DND-41 (cell line): ENCODE measurements at places on chromosomes 3 and 15.

DNA sequence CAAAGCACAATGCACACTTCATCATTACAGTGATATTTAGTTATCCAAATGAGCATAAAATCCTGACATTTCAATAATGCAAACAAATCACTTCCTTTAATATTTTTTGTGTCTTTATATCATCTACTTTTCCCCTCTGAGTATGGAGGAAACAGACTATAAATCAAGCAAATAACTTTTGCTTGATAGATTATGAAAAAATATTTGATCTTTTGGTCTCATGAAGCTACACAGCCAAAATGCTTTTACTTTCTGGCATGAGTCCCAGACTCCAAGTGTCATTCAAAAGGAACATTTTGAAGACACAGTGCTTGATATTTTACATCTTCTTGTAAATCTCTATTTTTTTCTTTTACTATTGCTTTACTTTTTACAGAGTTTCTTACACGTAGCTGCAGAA is 215.3 kb upstream of the ROBO1 start:
- no peak for DNase-seq

DNA sequence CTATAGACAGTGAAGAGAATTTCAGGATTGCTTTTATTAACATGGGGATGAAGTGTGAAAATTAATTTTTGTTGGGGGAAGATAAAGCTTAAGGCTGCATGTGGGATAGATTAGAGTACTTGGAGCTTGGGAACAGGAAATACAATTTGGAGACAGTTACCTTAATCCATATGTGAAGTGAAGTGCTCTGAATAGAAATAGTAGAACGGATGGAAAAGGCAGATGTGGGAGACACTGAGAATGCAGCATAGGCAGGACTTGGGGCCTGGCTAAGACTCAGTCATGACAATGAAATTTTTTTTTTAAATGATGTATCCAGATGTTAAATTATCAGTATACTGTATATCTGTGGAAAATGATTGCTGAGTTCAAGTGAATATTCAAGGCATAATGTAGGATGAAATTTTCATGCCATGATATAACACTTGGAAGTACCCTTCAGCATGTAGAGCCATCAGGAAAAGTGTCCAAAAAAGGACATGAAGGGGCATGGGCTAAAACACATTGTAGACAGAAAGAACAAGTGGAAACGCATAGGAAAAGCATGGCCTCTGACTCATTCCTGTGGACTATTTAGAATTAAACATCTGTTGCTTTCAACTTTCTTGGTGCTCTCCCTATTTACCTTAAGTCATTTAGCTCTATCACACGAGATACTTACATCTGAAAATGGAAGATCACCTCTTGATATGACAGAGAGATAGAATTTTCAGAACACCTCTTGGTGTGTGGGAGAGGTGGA is 134.8 kb downstream of the RBMS3 start:
- DNase-seq = no peak

DNA sequence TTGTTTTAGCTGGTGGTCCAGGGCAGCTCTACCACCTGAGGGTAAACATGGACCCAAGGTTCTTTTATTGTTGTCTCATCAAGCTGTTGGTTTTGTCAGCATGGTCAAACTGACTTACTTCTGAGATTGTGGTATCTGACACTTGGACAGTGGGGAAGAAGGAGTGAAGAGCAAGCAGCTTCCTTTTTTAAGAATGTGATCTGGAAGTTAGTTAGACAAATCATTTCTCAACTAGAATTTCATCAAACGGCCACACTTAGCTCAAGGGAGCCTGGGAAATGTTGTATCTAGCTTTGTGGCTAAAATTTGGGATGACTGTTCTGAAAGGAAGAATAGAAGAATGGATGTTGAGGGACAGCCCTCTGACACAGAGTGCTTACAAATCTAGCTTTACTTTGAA is 215.2 kb downstream of the ZNF621 start:
- DNase-seq = no peak

DNA sequence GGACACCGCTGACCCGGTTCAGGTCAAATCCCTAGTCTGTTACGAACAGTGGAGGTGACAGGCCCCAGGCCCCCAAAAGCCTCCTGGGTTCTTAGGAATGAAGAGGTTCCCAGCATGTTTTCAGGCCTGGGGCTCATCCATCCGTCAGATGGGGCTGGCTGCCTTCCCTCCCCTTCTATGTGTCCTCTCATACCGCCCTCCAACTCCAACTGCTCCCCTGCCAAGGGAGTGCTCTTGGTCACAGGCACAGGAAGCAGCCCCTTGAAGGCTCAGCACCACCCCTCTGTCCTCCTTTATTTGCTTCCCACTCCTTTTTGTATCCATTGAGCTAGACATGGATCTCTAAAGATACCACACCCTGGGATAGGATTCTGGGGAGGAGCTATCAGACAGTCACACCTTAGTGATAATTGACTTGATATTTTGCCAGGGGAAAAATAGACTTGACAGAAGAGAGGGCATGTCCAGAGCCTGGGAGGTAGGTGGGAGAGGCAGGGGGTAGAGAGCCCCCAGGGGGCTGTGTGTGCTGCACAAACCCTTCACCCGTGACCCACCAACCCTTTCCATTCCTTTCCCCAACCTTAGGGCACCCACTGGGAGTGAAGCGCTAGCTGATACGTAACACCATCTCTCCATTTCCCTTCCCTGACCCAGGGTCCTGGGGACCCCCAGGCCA is 10.7 kb upstream of the CSPG4 start:
- no peak for DNase-seq

DNA sequence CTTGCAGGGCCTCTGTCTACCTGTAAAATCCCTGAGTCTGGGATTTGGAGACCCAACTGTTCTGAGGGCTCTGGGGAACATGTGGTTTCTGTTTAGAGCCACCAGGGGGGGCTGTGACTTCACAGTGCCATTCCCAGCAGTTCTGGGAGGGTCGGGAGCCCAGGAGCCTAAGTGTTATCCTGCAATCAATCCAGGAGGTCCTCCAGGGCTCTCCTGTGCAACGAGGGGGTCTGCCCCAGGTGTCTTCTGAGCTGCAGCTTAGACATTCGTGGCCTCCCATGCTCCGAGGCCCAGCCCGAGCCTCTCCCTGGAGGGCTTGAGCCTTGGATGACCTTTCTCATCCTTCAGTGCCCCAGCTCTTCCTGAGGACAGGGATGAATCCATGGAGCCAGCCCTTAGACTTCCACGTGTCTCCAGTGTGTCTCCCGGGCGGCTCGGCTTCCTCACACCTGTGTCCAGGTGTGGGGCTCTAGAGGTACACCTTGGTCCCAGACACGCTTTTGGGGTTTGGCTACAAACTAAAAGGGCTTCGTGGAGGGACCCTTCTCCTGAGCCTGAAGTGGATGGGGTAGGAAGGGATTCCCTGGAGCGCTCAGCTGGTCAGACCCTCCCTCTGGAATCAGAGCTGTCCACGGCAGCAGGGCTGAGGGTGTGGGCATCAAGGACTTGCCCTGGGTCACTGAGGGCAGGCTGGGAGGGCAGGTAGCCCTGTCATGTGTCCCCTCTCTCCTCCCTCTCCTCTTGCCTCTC is 20.3 kb upstream of the ABTB1 start:
- peak; percentile 50 for DNase-seq

- no peak for DNase-seq
Observed at GRCh38 chr3:20588781-20589180, 402.8 kb upstream of the SGO1 start.

GRCh38 chr15:32867313-32867626 is 149.5 kb downstream of the GREM1 start:
- DNase-seq = no peak

DNA sequence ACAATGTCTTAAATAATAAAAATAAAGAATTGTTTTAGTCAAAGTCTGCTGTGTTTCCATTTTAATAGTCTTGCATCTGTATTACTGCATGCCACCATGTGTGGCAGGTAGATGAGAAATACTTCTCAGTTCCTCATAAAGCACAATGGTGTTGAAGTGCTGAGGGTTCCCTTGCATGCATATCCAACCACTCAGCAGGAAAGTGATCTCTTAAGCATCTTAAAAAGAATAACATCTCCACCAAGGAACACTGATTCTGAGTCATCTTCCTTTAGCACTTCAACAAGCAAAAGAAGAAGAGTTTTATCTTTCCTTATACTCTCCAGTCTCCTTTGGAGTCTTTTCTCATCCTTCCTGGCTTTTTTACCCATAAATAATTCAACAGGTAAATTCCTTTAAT is 602.0 kb downstream of the TBL1XR1 start:
- DNase-seq = no peak

GRCh38 chr15:66594344-66594743 is 28.5 kb upstream of the LCTL start:
- no peak for DNase-seq

DNA sequence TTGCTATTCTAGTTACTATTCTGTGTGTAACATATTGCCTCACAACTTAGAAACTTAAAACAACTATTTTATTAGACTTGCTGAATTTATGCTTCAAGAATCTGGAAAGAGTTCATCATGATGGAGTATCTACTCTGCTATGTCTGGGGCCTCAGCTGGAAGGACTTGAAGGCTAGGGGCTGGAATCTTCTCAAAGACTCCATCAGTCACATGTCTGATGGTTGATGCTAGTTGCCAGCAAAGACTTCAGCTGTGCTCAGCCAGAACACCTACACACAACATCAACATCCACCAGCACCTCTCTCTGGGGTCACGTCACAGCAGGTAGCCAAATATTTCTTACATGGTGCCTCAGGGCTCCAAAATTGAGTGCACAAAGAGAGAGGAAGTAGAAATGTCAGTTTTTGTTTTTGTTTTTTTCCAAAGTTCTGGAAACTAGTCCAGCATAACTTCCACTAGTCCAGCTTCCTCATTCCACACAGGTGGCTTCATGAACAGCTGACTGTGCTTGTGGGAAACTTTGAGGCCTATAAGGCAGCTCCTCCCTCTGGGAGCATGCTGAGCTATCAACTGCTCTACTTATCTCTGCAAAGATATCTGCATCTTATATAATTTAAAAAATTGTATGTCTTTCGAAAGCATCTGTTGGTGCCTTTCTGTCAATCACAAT is 325.4 kb upstream of the AGTR1 start:
- no peak for DNase-seq

DNA sequence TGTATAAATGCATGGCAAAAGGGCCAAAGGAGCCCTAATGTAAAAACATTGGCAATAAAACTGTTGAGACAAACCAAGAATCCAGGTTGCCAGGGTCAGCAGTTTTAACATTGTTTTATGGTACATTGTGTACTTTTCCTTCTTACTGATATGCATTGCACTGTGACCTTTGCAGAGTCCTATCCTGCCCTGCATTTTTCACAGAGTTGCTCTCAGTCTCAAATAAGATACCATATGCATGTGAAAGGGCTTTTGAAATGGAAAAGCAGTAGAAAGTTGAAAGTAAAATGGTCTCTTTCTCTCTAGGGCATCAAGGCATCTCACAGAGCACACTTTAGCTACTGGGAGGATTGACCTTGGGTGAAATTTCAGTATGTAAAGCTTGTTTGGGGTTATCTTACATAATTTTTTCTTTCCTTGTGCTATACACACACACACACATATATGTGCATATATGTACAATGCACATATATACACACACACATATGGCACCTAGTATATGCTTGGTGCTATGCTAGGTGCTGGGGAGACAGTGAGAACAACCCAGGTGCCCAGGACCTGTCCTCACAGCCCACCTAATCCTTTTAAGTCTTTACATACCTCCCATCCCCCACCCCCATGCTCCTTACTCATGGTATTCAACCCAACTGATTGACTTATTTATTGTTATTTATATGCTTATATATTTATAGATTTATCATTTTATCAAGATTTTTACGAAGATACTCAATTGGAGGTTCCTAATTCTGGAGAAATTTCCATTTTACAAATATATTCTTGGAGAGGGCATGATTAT is 1.2 kb upstream of the PPP2R3A start:
- DNase-seq = no peak

- DNase-seq = no peak
Observed at GRCh38 chr3:53846134-53846850, at the start of the genes CHDH and IL17RB. Gene CHDH, minus strand, starts transcription at chr3:53846419. Its CDS starts 22,411 bp downstream, at chr3:53824008. Gene IL17RB, plus strand, starts transcription at chr3:53846568. Its CDS starts 21 bp downstream, at chr3:53846589.

GRCh38 chr3:166451997-166452396 is 614.8 kb upstream of the BCHE start:
- DNase-seq = no peak

GRCh38 chr3:10758304-10759037 is 57.6 kb upstream of the SLC6A11 start:
- DNase-seq = peak; percentile 53

- DNase-seq = no peak
Observed at GRCh38 chr15:99158626-99159412, 53.9 kb downstream of the SYNM start.

DNA sequence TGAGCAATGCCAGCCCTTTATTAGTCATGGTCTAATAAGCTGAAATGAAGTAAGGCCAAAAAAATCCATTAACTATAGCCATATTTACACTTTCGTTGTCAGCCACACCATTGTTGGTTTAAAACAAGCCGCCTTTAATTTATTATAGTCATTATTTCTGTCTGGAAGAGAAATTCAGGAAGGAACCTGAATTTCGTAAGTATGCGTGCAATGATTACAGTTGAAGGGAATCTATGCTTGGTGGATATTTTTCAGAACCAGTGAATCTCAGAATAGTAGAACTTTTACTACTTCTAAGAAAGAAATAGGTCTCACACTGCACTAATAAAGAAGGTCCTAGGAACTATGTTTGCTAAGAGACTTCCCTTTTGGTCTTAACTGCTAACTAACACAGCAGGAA is 59.1 kb downstream of the FAM43A start:
- DNase-seq = no peak

GRCh38 chr15:59221511-59222505 is 15.2 kb downstream of the LDHAL6B start:
- no peak for DNase-seq

DNA sequence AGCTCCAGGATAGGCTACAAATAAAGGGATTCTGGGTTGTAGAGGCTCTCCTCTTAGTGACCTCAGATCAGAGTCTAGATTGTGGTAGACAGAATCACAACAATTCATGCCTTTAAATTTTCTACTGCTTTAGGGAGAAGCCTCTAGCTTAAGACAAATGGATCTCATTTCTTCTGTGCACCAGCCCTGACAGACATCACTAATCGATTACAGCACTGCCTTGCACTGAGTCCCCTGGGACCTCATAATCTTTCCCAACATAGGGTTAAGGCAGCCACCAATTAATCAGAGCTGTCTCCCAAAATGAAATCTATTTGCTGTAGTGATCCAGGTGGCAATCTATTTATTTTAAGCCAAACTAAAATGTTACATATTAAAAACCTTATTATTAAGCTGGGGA is 436.5 kb upstream of the WNT5A start:
- DNase-seq = no peak

- no peak for DNase-seq
Observed at GRCh38 chr3:176848431-176849214, 348.7 kb downstream of the TBL1XR1 start.

- DNase-seq = no peak
Observed at GRCh38 chr3:148211725-148212124, 486.0 kb upstream of the AGTR1 start.

DNA sequence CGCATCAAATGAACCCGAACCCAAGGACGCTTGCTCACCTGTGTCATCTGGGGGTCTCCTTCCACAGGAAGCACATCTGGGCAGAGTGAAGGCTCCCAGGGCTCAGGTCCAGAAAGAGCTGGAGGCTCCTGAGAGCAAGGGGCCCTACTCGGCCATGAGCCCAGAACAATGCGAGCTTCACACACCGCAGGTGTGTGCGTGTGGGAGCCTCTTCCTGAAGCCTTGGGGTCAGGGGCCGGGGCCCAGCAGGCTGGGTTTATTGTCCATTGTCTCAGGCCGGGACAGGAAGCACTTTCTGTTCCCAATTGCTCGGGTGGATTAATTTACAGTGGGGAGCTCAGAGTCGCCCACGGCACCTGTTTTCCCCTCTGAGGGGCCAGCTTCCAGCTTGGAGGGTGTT is 74.8 kb downstream of the RPN1 start:
- no peak for DNase-seq
